ENCODE measurements at places on chromosomes 5 and 9. TPM values are rescaled to one million over a fixed set of nuclear protein-coding genes. Genes with fewer than 3 reads are reported as not detected.

Gene NUTM2F
- not detected for total RNA-seq

DNA sequence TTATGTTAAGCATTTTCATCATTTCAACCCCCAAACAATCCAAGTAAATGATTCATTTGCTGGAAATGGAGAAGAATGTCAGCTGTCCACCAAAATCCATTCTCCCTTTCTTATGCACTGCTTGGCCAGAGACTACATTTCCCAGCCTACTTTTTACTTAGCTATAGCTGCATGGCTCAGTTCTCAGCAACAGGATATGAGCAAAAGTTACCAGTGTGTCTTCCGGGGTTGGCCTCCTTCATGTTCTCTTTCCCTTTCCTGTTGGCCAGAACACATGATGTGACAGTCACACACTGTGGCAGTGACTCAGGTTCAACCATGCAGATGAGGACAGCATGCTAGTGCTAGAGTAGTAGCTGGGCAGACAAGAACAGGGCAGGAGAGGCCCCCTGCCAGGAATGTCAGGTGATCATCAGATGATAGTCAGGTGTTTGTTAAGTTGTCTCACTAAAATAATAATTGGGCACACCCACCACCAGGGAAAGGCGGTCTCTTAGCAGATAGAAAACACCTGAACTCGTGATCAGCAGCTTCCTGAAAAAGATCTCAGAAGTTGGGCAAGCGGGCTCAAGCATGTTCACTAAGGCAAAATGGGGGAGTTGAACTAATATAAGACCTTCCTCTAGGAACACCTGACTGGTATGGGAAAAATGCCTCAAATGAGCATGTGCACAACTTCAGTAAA, 12.2 kb downstream of the GPR150 start:
- no peak for DNase-seq

GRCh38 chr5:60993875-60994571, 49.0 kb downstream of the NDUFAF2 start:
- no peak for DNase-seq

DNA sequence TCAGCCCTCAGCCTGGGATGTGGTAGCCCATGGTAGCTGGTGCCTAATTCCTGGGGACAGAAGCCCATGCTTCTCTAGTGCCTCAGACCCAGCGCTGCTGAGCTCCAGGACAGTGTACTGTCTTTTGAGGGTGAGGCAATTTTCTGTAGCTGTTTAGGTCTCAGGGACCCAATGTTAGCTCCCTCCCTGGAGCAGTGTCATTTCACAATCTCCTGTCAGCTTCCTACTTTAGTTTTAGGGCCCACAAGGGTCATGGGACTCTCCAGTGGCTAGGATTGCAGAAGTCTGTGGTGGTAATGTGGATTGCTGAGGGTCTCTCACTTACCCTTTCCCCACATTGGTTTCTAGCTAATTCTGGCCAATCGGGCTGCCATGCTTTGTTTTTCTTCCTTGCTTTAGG, 67.7 kb upstream of the CCL21 start:
- DNase-seq: no peak

Data from colonic mucosa (tissue), 4 donors.